ENCODE measurements at places on chromosomes 5 and 9.
A peak's percentile ranks its signal among the peaks of the same experiment; 100 is the strongest.

DNA sequence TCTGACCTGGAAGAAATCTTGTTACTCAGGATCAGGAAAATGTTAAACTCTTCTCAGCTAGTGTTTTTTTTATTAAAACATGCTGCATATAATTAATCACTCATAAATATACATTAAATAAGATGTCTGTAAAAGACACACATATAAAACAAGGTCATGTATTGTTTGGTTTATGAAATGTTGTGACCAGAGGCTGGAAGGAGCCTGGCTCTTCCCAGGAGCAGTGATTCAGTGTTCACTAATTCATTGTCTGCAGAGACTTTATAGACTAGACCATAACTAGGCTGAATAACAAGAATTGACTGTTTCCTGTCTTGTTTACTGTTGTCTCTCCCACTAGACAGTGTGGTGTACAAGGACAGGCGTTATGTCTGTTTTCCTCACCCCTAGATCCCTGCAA lies 49.1 kb upstream of the ANKRD55 start:
- no peak for DNase-seq

GRCh38 chr9:89880721-89881120 lies 275.9 kb downstream of the GADD45G start:
- DNase-seq, result peak; percentile 33

DNA sequence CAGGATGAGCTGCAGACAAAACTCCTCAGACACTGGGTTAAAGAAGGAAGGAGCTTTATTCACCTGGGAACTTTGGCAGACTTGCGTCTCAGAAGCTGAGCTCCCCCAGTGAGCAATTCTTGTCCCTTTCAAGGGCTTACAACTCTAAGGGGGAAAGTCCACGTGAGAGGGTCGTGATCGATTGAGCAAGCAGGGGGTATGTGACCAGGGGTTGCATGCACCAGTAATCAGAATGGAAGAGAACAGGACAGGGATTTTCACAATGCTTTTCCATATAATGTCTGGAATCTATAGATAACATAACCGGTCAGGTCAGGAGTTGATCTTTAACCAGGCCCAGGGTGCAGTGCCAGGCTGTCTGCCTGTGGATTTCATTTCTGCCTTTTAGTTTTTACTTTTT lies 202.8 kb upstream of the MRPS30 start:
- DNase-seq, result no peak

GRCh38 chr5:68994645-68995044 lies 99.2 kb upstream of the SLC30A5 start:
- DNase-seq, result no peak

DNA sequence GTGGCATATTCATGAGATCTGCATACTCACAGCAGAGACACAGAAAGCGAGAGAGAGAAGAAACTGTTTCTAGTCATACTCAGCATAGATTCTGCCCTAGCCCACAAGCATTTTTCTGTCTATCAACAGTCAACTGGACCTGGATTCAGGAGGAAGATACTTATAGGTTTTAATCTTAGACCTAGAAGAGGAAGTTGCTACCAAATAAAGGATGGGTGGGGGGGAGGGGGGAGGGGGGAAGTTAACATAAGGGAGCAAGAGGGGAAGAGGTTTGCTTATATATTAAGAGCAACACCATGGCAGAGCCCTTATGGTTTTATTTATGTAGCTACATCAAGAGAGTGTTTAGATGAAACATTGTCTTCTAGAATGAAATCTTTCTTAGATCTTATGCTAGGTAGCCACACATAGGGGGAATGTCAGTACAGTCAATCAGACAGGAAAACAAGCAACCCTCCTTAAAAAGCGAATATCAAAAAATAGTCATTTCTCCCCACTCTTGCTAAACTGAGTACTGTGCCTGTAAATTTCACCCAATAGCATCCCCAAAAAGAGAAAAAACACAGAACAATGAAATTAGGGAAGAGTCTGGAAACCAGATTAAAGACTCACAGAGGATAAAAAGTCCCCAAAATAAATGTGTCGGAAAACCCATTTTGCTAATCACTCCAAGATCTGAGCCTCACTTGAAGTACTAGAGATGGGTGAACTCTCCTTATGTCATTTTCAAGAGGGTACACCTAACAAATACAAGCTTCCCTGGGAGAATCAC lies 192.7 kb upstream of the NR4A3 start:
- no peak for DNase-seq

DNA sequence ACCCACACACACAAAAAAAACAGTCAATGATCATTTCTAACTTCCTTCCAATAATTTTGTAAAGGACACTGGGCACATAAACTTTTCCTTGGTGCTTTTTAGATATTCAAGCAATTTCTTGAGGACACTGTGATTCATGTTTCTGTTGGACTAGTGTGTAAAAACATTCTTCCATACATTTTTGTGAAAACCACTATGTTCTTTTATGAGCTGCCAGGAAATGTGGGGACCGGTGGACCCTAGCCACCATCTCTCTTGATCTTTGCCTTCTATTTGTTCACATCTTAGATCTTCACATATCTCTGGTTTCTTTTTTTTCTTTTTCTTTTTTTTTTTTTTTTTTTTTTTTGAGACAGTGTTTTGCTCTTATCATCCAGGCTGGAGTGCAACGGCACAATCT lies 287.4 kb downstream of the GLIS3 start:
- DNase-seq, result no peak

DNA sequence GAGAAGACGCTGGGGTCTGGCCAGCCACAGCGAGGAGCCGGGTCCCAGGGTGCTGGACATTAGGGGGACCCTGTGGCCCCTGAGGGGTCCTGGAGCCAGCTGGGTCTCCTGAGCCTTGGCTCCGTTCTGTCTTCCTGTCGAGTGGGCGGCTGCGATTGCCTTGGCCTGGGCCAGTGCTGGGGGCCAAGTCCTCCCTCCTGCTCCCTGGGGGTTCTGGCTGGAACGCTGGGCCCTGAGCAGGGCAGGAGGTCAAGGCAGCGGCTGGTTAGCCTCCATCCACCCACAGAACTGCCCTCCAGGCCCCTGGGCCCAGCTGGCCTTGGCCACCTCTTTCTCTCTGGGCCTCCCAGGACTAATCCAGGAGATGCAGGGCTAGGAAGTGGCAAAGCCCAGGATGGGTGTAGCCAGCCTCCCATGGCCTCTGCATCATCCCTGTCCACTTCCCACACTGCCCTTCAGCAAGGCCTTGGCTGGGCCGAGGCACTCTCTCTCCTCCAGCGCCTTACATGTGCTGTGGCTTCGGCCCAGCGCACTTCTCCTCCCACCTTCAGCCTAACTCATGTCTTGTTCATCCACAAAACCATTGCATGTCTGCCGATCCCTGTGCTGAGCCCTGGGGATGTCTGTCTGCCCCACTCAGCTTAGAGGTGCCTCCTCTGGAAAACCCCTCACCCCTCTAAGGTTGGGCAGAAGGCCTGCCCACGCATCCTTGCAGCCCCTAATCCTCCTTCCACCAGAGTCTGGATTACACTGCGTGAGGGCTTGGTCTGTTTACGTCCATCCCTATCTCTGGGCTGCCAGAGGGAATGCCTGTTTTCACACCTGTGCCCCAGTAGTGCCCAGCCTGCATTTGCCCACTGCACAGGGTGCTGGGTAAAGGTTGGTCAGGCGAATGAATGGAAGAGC lies 5.0 kb downstream of the LAMC3 start:
- DNase-seq, result no peak

GRCh38 chr5:166493612-166494011 lies 1797.8 kb upstream of the WWC1 start:
- no peak for DNase-seq

Measured in sigmoid colon (tissue), 7 donors.